ENCODE measurements at places on chromosomes 2 and 18. TPM values are rescaled to one million over a fixed set of nuclear protein-coding genes. Genes with fewer than 3 reads are reported as not detected.

Gene SERPINB5
- polyA plus RNA-seq: not detected

Gene TUBA3E
- polyA plus RNA-seq: 0.20 TPM

Gene SCG2
- polyA plus RNA-seq: 35.8 TPM

Gene NLRC4
- polyA plus RNA-seq: 0.84 TPM

Gene SPHKAP
- polyA plus RNA-seq: 4.3 TPM

Gene STON1
- polyA plus RNA-seq: 5.3 TPM

Measured in Purkinje cell (primary cell).